ENCODE measurements at places on chromosomes 2 and 18. TPM values are rescaled to one million over a fixed set of nuclear protein-coding genes. Genes with fewer than 3 reads are reported as not detected.

Gene DPP4
- 4.1 TPM for total RNA-seq

Gene TUBB6
- 216 TPM for total RNA-seq

Gene LYG1
- 1.3 TPM for total RNA-seq

Gene REG3A
- not detected for total RNA-seq

Gene SLC1A4
- 36.9 TPM for total RNA-seq

Gene KIF1A
- total RNA-seq: 15.9 TPM

Gene TRAK2
- total RNA-seq: 14.3 TPM

Gene MGAT4A
- 13.2 TPM for total RNA-seq

Gene ABI2
- total RNA-seq: 28.4 TPM

Gene LIPG
- 9.9 TPM for total RNA-seq

Gene GALM
- total RNA-seq: 16.4 TPM

Gene TTN
- 0.21 TPM for total RNA-seq

Gene TP53I3
- 15.5 TPM for total RNA-seq

Gene CCDC102B
- not detected for total RNA-seq

Gene SPATA3
- total RNA-seq: not detected
